ENCODE measurements at places on chromosomes 2 and 18.

DNA sequence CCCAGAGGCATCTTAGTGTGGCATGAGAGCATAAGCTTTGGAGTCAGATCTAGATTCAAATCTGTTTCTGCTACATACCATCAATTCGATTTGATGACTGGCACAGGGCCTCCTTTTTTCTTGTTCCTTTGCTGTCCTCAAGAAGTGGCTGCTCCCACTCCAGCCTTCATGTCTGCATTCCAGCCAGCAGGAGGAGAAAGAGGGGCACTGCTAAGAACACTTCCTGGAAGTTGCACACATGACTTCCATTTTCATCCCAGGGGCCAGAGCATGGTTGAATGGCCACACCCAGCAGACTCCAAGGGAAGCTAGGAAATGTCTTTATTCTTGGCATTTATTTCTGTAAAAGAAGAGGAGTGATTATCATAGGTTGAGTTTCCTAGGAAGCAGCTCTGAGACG is 50.4 kb downstream of the EML6 start:
- no peak for DNase-seq

GRCh38 chr2:240511351-240512108 is 46.3 kb downstream of the ANKMY1 start:
- no peak for DNase-seq

DNA sequence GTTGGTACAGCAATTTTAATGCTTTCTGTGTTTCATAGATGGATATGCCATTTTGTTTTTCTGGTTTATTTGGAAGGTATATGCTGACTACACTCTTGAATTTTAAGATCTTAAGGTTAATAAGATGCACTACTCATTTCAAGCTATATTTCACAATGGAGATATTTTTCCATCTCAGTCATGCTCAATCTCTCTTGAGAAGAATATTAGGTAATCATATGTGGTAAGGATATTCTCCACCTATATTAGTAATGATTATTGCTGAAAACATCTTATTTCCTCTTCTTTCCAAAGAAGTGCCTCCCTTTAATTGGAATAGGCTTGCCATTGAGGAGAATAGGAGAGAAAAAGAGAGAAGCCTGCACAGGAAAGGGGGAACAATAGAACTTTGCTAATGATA is 40.1 kb downstream of the EPB41L3 start:
- no peak for DNase-seq

GRCh38 chr2:178238154-178238521 is 43.8 kb downstream of the OSBPL6 start:
- DNase-seq, result no peak

DNA sequence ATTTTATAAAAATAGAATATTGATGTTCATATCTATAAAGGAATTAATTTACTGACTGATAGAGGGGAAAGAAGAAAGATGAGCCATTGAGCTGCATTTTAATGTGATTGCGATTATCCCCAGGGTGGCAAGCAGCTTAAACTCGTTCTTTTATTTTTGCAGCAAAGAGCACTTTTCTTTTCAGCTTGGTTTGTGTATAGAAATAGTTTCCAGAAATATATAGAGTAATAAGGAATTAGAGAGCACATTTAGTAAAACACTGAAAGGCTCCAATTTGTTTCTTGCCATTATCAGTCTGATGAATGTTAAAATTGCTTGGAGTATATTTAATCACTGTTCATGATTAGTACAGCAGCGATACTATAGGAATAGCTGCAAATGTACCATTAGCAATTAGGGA is 119.5 kb downstream of the MYO3B start:
- no peak for DNase-seq

DNA sequence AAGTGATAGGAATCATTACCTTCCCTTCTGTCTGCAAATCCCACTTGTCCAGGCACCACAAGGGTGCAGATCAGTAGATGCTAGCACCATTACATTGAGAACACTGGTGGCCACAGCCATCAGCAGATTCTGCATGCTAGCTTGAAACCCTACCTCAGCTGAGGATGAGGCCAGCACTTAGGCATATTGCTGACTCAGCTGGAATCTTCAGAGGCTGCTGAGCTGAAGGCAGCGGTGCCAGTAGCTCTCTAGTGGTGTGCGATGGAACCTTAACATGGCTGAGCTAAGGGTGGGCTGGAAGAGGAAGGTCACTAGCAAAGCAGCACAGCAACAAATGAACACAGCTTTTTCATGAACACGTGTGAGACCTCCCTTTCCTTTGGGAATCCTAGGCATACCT is 19.0 kb upstream of the CPO start:
- DNase-seq, result no peak

Measured in stimulated activated CD8-positive, alpha-beta memory T cell treated with anti-CD3 and anti-CD28 coated beads, Interleukin-7, amount 100 ng/mL, for 1 hour (primary cell).